Stimulated activated CD4-positive, alpha-beta T cell treated with anti-CD3 and anti-CD28 coated beads, Interleukin-12 subunit alpha, Interleukin-12 subunit beta, amount 100 ng/mL, for 4 hours (primary cell): ENCODE measurements at places on chromosomes 6 and 20.

DNA sequence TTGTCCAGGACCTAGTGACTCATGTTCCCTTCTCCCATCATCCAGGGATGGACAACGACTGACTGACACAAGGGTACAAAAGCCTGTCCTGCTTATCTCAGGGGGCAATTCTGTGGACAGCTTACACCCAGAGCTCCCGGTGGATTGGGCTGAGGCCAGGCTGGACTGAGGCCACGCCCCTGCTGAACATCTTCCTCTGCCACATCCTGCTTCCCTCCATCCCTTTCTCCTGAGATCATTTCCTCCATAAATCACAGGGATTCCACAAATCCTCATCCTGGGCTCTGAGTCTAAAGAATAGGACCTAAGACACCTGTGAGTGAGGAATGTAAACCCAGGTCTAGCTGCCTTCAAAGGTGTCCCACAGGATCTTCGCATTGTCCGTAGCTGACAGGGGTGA lies 30.4 kb upstream of the RNF24 start:
- DNase-seq = no peak

DNA sequence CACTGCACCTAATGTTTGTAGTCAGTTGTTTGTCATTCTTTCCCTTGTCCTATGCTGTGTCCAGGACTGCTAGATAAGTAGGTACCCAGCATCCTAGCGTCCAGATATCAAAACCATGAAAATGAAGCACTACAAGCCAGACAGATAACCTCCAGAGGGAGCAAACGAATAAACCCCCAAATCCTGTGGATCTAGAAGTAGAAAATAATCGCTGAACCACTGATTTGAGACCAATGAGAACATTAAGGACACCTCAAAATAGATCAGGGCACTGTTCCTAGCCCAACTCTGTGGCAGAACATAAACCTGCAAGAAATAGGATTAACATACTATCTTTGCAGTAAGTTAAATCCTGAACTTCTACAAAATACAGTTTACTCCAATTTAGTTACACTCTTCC lies 1.1 kb upstream of the KLHL32 start:
- DNase-seq = no peak

DNA sequence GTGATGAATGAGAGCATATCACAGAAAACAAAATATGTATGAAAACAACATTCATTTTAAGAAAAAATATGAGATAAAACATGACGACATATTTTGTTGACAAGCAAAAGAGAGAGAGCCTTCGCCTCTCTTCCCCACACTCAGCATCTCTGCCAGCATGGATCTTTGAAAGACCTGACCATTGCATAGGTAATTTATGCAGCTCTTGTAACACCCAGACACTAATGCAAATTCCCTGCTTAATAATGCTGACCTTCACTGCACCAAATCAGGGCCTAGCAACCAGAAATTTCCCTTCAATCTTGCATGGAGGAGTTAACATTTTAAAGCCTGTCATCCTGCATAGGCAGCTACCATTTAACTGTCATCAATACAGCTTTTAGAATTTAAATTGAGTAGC lies 50.0 kb upstream of the CNR1 start:
- DNase-seq = no peak

GRCh38 chr6:125598422-125598821 lies 151.0 kb upstream of the HEY2 start:
- DNase-seq = no peak

- DNase-seq = no peak
Observed at GRCh38 chr6:93218096-93218495, 201.3 kb downstream of the EPHA7 start.

DNA sequence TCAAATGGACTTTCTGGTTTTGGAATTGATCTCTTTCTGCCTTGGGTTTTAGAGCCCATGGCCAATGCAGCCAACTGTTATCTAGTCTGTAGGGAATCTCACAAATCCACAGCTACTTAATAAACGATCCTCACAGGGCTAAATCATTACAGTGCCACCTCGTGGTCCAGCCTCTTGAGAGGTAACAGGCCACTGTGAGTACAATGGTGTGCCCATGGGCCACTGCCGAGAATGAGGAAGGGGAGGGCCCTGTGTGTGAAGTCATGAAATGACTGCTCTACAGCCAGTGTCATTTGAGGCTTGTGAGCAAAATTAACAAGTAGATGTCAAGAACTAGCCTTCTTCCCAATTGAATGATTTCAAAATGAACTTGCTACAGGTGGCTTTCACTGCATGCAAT lies 54.3 kb upstream of the GMPR start:
- DNase-seq = no peak

GRCh38 chr6:145898376-145898775 lies 65.8 kb downstream of the SHPRH start:
- DNase-seq = no peak
